ENCODE measurements at places on chromosomes 7 and 10.

- no peak for DNase-seq
Measured at GRCh38 chr10:111481261-111481826, 404.5 kb downstream of the ADRA2A start.

GRCh38 chr7:153276394-153276793 is 516.8 kb downstream of the ACTR3B start:
- no peak for DNase-seq

GRCh38 chr7:140923358-140924006 is 1.2 kb downstream of the BRAF start:
- peak; percentile 57 for DNase-seq

GRCh38 chr10:73717556-73717955 is 19.6 kb upstream of the AGAP5 start:
- no peak for DNase-seq

DNA sequence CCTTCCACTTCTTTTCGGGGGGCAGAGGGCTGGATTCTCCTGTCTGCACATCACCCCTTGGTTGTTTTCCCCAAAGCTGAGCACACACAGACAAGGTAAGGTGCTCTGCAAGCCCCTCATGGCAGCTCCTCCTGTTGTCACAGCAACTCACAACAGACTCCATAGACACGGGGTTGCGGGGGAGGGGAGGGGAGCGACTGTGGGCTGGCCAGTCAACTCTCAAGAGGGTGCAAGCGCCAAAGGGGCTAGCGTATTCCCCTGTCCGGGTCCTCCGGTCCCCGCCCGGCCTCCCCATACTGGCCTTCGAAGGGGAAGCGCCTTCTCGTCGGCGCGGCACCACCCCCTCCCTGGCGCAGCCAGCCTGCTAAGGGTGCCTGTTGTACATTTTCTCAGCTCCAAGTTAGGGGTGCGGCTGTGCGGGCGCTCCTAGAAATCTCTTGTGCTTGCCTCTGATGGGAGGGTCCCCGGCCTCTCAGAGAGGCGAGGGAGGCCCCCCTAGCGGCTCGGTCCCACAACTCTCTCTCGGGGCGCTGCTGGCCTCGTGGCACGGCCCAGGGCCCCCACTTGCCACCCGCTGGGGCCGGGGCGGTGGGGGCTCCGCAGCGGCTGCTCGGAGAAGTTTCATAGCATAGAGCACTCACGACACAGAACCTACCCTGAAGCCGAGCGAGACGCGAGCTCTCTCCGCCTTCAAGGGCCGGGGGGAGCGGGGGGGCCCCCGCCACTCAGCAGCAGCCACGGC is 498 bp downstream of the RHOBTB1 start:
- DNase-seq, result peak; percentile 66

- DNase-seq, result no peak
Measured at GRCh38 chr10:73810358-73810734, 1.1 kb downstream of the NDST2 start.

DNA sequence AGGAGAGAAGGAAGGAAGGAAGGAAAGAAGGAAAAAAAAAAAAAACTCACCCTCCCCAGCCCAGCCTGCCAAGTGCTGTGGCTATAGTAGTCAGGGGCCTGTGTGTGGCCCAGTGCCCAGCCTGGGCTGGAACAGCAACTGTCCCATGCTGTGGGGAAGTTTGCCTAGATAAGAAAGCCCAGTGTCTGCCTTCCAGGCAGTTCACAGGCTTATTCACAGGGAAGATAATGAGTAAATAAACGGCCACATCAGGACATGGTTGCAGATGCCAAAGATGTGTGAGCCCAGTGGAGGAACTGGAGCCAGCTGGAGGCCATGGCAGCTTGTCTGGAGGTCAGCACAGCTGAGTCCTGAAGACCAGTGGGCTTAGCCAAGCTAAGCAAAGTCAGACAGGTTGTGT is 132.4 kb upstream of the FOXK1 start:
- no peak for DNase-seq

DNA sequence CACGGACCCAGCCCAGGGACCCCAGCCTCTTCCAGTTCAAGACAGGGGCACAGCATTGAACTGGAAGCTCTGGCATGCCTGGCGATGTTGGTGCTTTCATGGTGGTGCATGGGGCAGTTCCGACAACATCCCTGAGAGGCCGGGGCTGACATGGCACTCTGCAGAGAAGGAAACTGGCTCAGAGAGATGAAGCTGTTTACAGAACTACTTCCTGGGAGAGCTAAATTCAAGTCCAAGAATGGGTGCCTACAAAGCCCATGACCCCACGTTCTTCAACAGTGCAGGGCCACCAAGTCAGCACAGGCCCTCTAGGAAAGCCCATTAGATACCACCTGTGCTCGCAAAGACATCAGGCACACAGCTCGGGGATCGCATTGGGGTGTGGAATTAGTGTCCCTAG is 470.9 kb upstream of the MGMT start:
- DNase-seq, result no peak

GRCh38 chr7:132793474-132793873 is 217.2 kb upstream of the PLXNA4 start:
- DNase-seq, result no peak

- DNase-seq, result peak; percentile 95
Measured at GRCh38 chr7:101165075-101165957, at the start of gene VGF. Gene VGF, minus strand, starts transcription at chr7:101165569. Its CDS starts 726 bp downstream, at chr7:101164843.

DNA sequence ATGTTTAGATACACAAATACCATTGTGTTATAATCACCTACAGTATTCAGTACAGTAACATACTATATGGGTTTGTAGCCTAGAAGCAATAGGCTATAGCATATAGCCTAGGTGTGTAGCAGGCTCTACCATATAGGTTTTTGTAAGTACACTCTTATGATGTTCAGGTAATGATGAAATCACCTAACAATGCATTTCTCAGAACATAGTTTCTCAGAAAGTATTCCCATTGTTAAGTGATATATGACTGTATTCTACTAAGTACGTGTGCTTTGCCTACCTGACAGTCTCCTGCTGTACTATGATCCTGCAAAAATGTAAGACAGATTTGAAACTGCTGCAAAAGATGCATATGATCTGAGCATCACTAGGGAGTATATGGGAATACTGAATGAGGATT is 137.9 kb downstream of the JAZF1 start:
- no peak for DNase-seq

DNA sequence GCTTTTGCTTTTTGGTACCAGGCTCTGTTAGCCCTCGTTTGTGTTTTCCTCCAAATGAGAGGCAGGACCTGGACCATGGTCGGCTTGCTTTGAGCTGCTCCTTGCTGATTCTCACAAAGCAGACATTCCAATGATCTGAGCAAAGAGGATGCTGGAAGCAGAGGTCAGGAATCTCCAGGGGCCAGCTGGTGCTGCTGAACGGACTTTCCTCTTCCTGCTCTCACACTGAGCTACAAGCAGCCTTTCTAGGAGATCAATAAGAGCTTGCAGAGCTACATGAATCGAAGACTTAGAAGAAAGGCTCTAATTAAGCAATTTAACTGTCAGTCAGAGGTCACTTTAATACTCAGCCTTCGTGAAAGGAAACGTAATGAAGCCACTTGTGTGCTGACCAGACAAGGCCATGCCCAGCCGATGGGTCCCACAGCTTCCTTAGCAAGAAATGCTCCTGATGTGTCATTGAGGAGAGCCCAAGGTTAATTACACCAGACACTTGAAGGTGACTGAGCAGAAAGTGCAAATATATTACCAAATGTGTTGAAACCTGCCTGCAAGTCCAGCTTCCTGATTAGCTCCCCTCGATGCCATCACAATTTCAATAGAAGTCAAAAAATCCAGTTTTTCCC is 151.3 kb upstream of the RSU1 start:
- peak; percentile 33 for DNase-seq

- DNase-seq, result no peak
Measured at GRCh38 chr7:131681961-131682360, 125.5 kb upstream of the PODXL start.

GRCh38 chr10:122258136-122259074 is 12.7 kb upstream of the BTBD16 start:
- DNase-seq, result no peak

- no peak for DNase-seq
Measured at GRCh38 chr10:22459496-22459895, 114.2 kb downstream of the SPAG6 start.

DNA sequence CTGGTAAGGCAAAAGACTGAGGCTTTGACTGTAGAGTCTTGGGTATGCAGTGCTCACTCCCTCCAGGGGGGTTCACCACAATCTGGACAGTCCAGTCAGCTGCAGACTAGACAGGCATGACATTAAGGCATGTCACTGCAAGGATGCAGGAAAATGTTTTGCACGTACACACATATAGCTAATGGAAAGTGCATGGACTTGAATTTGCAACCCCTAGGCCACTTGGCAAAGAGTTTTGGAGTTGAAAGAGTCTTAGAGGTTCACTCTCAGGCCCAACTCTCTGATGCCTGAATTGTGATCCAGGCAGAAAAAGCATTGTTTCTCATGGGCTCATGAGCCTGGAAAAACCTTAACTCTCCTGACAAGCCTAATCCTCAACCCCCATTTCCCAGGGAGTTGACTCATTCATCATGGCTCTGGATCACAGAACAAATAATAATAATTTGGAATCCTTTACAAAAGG is 51.9 kb downstream of the LAMB4 start:
- no peak for DNase-seq

DNA sequence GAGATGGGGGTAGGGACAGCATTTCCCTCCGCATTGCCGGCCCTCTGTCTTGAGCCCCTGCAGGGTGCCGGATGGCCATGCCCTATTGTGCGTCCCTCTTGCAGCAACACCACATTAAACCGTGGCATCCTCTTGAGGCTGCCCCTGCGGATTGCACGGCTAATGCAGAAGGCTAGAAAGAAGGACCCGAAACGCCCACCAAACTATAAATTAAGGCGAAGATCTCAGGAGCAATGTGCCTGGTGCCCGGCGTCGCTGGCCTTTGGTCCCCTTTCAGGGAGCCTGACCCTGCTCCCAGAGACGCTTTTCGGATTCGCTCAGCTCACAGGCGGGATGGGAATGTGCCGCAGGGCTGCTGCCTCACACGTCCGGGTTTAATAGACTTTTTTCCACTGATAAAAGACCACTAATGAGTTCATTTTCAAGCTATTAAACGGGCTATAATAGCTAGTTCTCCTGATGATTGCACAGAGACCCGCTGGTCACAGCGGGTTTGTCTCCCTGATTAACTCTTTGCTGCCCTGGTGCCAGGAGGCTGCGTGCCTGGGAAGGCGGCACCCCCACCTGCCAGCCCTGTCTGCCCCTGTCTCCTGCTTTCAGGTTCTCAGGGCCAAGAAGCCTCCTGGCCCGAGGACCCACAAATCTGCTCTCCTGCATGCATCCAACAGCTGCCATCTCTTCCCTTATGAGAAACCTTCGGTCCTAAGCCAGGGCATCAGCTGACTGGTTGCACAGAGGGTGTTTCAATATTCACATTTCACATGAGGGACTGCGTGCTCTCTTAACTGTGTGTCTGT is 128.3 kb downstream of the ADARB2 start:
- DNase-seq, result no peak

DNA sequence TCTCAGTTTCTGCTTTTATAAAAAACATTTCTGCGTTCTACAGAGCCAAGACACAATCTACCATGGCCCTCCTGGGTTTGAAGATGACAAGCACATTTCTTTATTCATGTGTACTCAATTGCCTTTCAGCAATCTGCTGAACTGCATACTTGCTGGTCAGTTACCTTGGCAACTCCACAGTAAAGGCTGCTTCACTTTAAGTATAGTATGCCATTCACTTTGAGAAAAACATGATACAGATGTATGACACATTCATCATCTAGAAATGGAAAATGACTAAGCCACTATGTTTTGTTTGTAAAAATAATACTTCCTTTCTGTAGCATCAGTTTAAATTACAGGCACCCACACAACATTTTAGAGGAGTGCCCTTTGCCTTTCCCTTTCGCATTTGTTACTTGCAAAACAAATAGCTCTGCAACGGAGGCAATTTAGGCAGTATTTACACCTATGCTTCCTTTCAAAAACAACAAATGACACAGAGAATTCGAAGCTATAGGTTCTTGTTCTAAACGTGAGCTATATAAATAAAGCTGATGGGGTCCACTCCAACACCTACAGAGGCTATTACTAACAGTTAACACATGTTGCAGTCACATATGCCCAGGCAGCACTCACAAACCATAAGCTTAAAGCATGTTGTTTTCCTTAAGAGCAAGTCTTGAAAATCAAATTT is 23.5 kb downstream of the SGCE start:
- DNase-seq, result no peak

- no peak for DNase-seq
Measured at GRCh38 chr7:45702751-45703150, 128.6 kb downstream of the ADCY1 start.

GRCh38 chr7:99927536-99927935 is 1.9 kb downstream of the GJC3 start:
- no peak for DNase-seq

DNA sequence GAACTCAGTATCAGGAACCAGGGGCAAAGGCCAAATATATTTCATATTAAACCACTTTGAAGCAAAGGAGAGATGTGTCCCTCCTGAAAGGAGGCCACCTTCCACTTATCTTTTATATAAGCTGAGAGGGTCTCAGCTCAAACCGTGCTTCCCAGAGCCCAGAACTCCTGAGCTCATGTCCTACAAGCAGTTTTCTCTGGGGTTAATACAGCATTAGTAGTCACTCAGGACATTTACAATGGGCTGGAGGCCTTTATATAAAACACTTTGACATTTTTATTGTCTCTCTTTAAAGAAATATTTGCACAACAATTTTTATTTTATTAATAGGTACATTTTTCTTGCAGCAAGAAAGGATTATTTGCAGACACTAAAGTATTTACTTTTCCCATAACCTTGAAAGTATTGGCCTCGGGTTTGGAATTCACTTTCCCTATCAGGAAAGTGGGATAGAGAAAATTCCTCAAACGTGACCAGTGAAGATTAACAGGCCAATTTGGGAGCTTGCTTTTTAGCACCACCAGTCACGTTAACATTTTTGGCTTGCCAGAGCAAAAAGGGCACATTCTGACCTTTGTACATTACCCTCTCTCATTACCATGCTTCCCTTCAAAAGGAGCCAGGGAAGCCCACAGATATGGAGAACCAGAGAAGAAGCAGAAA is 464.9 kb upstream of the NRP1 start:
- DNase-seq, result no peak

DNA sequence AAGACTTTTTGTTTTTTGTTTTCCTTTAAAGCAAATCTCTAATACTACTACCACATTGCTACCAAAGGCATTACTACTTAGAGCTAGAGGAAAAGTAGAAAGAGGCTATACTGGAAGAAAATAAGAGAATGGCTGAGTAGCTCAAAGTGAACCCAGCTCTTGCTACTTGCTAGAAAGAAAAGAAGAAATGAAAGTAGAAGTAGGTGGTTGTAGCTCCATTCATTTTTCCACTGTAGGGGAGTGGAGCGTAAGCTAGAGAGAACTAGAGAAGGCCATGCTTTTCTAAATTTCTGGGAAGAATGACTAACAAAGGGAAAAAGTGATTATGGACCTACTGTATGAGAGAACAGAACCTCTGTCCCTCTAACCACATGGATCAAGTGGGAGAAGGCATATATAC is 184.4 kb downstream of the PON1 start:
- no peak for DNase-seq

DNA sequence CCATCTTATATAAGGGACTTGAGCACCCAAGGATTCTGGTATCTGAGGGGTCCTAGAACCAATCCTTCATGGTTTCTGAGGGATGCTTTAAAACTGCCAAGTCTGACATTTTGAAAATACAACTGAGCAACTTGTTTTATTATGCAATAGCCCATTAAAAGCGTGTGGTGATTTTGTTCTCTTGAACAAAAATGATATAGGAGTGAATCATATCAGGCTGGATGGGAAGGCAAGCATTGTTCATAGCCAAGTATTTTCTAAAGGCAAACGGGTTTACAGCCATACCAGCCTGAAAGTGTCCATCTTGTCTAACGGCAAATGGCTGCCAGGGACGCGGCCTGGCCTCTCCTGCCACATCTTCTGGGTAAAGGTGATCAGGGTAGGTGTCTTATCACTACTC is 23.4 kb downstream of the RPP38 start:
- no peak for DNase-seq
